ENCODE measurements at places on chromosomes 2 and 18. TPM values are rescaled to one million over a fixed set of nuclear protein-coding genes. Genes with fewer than 3 reads are reported as not detected.

The PLEKHH2 gene
- total RNA-seq = 0.60 TPM

The EFEMP1 gene
- total RNA-seq = 4,421 TPM

The CENPO gene
- 2.0 TPM for total RNA-seq

The EEF1B2 gene
- total RNA-seq = 1,169 TPM

The LANCL1 gene
- 40.0 TPM for total RNA-seq

The SH2D6 gene
- total RNA-seq = not detected

The NEU2 gene
- total RNA-seq = not detected
